ENCODE measurements at places on chromosomes 6 and 20.

GRCh38 chr6:144478483-144478882 is 193.3 kb downstream of the UTRN start:
- no peak for DNase-seq

- no peak for DNase-seq
Observed at GRCh38 chr6:150930841-150931240, 65.3 kb downstream of the MTHFD1L start.

- DNase-seq = no peak
Observed at GRCh38 chr6:38144365-38144945, 324.9 kb downstream of the ZFAND3 start.

DNA sequence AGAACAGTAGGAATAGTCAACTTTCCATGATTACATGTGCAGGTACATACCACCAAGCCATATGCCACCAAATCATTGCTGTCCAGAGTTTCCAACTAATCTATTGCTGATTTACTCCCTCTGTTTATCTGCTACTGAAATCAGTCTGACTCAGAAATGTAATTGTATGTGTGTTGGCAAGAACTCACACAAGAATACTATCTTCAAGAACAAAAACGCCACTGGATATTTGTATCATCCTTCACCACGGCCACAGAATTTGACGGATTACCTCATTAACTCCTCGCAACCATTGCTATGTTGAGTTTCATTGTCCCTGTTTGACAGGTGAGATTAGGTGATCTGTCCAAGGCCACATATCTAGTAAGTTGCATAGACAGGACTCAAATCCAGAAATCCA is 159.2 kb downstream of the GMPR start:
- DNase-seq = no peak

GRCh38 chr20:4726710-4727397 is 5.1 kb downstream of the PRND start:
- no peak for DNase-seq

- DNase-seq = no peak
Observed at GRCh38 chr6:31535538-31536324, 6.1 kb downstream of the DDX39B start.

DNA sequence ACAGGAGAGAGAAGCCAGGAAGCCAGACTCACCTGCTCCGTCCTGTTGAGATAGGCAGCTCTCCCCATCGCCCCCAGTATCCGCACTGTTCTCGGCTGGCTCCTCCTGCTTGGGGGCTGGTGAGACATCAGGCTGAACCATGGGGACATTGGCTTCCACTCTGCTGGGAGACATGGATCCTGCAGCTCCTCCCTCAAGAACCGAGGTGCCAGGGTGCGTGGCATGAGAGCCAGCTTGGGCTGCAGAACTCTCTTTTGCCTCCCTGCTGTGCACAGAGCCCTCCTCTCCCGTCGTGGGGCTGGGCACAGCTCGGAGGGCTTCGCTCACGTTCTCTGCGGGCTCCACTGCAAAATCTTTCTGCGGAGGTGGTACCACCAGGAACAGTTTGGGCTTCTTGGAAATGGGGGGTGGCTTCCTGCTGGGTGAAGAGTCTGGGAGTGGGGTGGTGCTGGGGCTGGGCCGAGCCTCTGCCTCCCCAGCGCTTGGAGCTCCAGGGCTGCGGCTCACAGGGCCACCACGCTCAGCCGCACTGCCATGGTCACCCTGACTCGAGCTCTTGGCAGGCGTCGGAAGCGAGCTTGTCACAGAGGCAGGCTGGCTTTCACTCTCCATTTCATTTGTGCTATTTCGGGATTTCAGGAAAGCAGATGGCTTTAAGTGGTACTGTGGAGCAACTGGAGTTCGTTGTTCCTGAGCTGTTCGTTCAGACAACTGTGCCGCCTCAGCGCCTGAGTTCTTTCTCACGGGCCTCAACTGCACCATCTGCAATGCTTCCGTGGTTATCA is 26.5 kb downstream of the HEBP2 start:
- DNase-seq = no peak

DNA sequence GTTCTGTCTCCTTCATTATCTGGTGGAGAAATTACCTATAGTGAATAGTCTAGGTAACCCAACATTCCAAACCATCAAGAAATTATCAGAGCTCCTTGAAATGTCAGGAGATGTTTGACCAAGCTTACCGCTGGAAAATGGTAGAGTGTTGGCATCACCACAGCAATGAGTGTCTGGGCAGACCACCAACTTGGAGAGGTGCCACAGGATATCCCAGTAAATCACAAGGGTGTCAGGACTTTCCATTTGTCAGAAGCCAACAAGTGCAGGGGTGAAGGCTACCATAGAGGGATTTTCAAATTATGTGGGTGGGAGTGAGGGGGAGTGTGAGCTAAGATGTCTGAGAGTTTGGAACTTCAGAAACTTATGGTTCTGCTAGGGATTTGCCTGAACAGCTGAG is 73.2 kb downstream of the VGLL2 start:
- no peak for DNase-seq

- no peak for DNase-seq
Observed at GRCh38 chr6:54335871-54336270, 27.6 kb downstream of the TINAG start.

DNA sequence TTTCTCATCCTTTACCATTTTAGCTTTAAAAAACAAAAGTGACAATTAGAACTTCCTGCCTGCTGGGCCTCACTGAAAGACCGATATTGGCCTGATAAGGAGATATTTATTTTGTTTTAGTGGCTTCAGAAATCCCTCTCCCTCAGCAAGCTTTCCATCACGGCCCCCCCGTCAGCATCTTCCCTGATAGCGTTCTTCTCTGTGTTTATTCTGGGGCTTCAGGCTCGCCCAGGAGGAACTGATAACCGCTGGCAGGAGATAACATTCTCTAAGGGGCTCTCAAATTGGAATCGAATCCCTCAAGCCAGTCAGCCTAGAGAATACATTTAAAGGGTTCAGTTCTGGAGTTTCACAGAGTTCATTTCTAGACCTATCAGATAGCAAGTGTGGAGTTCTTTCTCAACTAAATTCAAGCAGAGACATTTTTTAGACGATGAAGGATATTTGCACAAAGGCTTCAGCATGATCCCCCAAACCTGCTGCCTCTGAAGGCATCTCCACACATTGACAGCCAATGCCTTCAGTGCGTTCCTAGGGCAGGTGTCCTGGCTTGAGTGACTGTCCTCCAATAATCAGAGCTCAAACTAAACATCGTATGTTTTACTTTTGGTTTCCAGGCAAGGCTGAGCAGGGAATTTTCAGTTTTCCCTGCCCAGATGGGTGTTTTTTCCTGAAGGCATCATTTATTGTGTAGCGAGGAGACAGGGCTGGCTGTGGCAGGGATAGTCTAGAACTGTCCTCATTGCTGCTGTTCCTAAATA is 17.0 kb downstream of the PRDM1 start:
- DNase-seq = no peak

DNA sequence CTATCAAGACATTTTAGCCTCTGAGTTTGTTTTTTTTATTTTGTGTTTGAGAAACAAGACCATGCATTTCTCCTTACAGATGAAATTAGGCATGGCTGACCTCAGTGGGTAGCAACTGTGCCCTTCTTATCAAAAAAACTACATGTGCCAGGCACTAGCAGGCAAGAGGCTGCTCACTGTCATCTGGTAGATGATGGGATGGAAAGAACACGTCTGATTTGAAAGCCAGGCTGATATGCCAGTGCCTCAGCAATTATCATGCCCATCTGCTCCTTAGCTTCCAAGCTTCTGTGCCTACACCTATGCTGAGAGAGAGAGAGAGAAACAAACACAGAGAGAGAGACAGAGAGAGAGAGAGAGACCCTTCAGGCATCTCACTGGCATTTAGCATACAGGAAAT is 149.9 kb downstream of the C6orf118 start:
- DNase-seq = no peak

DNA sequence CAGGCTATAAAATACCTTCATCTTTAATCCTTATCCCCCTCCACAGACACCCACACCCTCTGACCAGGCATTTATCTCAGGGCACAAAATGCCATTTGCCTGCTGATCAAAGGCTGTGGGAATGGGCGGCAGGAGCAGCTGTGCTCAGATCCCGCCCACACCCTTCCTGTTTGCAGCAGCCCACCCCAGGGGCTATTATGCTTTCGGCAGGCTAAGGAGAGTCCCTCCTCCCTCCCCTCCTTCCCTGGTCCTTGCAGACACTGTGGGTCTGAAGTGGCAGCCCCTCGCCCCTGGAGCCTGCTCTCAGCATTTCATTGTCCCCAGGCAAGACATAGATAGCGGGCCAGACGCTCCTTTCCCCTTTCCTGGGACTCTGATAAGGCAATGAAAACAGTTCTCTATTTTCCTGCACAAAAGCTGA is 220.8 kb upstream of the HEY2 start:
- no peak for DNase-seq

DNA sequence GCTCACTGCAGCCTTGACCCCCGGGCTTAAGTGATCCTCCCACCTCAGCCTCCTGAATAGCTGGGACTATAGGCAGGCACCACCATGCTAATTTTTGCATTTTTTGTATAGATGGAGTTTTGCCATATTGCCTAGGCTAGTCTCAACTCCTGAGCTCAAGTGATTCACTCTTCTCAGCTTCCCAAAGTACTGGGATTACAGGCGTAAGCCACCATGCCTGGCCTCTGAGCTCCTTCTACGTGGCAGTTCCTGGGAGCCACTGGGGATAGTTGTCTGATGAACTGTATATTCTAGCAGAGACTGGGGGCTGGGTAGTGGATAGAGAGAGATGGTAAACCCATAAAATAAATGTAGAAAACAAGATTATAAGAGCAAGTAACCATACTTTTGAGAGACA is 26.1 kb downstream of the IYD start:
- no peak for DNase-seq

GRCh38 chr6:89433252-89434149 is 549 bp downstream of the ANKRD6 start:
- no peak for DNase-seq

DNA sequence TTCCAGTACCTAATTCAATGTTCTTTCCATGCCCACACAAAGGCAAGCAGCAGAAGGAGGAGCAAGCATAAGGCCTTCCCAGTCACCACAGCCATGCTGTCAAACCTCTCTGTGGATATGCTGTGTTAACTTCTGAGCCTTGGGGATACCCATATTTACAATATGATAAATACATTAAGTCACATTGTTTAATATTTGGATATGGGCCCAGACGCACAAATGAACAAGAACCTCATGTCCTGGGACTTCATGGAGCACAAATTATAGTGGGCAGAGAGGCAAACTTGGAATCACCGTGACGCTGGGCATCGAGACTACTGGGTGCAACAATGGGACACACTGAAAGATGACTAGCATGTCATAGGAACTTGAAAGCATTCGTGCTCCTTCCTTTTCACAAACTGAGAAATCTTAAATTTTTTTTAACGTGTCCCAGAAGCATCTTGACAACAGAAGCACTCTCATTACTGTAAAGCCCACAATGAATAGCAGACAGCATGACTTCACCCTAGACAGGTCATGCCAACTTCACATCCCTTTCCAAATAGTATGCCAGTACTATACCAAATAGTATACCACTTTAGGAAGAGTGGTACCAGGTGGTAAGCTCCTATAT is 16.0 kb downstream of the SOD2 start:
- DNase-seq = no peak

DNA sequence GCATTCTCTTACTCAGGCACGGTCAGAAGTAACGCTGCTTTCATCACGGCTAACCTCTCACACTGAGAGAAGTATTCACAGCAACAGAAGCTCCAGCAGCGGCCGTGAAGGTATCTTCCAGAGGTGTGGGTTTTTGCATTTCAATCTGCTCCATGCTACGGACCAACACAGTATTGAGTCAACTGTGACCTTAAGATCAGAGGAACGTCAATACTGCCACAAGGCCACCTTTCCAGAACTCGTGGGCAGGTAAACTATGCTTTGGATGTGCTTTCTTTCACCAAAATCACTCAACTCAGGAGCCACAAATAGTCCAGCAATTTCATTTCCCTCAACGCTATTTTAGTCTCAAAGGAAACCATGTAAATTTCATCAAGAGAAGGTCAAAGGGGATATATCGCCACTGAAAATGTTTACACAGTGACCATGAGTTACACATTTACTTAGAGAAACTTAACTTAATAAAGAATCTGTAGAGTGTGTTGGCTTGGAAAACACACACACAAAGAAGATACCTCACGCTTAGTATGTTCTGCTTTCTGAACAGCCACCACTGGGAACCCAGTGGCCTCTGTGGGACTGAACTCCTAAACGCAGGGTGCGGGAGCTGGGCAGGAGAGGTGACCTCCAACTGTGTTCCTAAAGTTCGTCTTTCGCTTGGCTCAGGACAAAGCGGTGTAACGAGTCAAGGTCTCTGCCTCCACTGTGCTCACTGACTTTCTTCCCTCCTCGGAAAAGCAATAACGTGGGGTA is 27.9 kb downstream of the TXNDC5 start:
- DNase-seq = no peak

DNA sequence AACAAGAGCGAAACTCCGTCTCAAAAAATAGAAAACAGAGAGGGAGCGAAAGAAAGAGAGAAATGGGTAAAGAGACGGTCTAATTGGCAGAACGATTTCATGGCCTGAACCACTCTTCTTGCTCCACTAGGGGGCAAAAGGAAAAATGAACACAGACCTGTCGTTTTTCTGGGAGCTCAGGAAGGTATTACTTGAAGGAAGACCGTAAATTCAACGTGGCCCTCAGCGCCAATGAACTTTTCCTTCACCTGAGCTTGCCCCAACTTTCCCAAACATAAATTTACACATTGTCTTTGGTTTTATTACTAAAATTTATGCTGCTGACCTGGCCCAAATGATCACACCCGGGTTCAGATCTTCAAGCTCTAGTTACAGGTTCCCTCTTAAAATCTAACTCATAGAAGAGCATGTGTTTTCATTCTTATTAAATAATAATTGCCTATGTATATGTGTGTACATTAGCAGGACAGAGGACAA is 67.3 kb downstream of the ATP9A start:
- DNase-seq = no peak

GRCh38 chr20:2806351-2806701 is 5.9 kb upstream of the CPXM1 start:
- no peak for DNase-seq

DNA sequence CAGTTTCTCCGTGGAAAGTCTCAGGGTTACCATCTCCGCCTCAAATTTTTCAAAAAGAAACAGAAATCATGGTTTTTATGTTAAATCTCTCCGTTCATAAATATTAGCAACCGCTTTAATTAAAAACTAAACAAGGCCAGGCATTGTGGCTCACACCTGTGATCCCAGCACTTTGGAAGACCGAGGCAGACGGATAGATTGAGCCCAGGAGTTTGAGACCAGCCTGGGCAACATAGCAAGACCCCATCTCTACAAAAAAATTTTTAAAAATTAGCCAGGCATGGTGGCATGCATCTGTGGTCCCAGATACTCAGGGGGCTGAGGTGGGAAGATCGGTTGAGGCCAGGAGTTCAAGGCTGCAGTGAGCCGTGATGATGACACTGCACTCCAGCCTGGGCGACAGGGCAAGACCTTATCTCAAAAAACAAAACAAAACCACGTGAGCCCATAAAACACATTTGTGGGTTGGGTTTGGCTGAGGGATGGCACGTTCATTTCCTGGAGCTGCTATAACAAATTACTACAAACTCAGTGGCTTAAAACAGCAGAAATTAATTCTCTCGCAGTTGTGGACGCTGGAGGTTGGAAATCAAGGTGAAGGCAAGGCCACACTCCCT is 223.2 kb downstream of the ZNF217 start:
- no peak for DNase-seq

DNA sequence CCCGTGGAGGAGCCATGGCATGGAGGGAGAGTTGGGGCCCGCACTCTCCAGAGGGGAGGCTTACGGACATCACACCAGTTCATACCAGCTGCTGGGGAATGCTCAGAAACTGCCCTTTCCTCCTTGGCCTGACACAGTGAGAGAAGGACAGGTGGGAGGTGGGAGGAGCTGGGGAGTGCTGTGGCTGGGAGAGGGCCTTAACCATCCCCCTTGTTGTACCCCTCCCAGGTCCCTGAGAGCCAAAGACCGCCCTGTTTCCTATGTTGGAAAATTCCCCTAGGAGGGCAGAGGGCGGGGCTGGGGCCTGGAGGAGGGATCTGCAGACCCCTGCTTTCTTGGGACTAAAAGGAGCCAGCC is 24.1 kb downstream of the FOXP4 start:
- no peak for DNase-seq

Measured in NCI-H187 treated with DMSO at 0.1 percent for 48 hours (cell line).